ENCODE measurements at places on chromosomes 2 and 18.

GRCh38 chr2:173750353-173750801 is 214.8 kb downstream of the SP3 start:
- DNase-seq, result no peak
- H3K27ac ChIP-seq, result no peak overlapping the region
- no peak overlapping the region for H3K4me3 ChIP-seq
- H3K4me1 ChIP-seq, result no peaks in the 10 kb centered on the region

DNA sequence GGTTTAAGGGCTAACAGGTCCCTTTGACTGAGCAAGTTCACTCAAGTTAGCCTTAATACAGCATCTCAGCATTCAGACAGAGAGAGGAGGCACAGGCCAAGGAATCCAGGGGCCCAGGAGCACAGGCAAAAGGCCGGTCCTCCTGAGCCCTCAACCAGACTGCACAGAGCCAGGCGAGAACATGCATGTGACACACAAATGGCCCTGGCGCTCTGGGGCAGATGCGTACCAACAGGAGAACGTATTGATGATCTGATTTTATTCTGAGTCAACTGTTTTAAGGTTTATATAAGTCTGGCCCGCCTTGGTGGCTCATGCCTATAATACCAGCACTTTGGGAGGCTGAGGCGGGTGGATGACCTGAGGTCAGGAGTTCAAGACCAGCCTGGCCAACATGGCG is 34.9 kb downstream of the KCNIP3 start:
- H3K36me3 ChIP-seq, result no peaks in the 10 kb centered on the region
- peaks cover 6% of the 10 kb centered on the region for H3K27me3 ChIP-seq
- DNase-seq, result no peak
- H3K4me1 ChIP-seq, result no peaks in the 10 kb centered on the region
- no peak overlapping the region for H3K4me3 ChIP-seq
- no peak overlapping the region for H3K27ac ChIP-seq

- H3K27me3 ChIP-seq, result no peaks in the 10 kb centered on the region
- H3K36me3 ChIP-seq, result no peaks in the 10 kb centered on the region
- no peak overlapping the region for H3K4me3 ChIP-seq
- no peak for DNase-seq
Measured at GRCh38 chr18:52577795-52578194, 237.8 kb downstream of the DCC start.

DNA sequence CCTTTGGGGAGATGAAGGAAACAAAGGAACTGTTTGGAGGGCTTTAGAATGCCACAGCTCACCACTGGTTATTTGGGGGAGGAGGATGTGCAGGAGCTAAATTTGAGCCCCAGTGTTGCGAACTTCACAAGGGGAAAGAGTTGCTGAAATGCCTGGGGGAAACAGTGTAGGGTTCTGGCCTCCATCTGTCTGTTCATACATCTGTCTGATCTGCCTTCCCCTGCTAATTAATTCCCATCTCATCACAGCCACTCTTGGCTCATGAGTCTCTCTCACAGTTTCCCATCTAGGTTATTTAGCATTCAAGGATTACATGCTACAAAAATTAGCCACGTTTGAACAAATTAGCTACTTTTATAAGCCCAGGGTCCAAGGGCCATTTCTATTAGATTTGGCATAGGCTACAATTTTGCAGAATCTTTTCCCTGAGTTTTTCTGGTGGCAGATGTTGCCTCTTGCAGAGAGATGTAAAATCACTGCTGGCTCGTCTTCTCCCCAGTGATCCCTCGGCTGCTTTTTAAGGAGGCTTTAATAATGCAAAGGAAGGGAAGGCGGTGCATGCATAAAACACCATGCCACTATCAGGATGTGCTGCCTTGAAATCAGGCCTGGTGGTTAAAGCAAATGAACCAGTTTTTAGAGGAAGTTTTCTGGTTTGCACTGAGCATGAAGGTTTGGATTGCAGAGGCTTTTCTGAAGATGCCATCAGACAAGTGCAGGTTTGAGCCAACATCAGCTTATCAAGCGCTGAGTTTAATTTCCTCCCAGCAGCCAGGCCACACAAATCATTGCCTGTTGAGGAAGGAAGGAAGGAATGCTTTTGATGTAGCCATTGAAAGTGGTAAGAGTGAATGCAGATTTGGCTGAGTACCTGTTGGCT is 35.0 kb downstream of the ADD2 start:
- H3K27ac ChIP-seq, result no peak overlapping the region
- H3K27me3 ChIP-seq, result peaks cover 3% of the 10 kb centered on the region
- H3K4me1 ChIP-seq, result no peaks in the 10 kb centered on the region
- no peak overlapping the region for H3K4me3 ChIP-seq

- peaks cover 1% of the 10 kb centered on the region for H3K27me3 ChIP-seq
- H3K36me3 ChIP-seq, result peaks cover 4% of the 10 kb centered on the region
- no peak for DNase-seq
- H3K4me1 ChIP-seq, result no peaks in the 10 kb centered on the region
Measured at GRCh38 chr18:63331105-63331504, 11.5 kb upstream of the BCL2 start.

DNA sequence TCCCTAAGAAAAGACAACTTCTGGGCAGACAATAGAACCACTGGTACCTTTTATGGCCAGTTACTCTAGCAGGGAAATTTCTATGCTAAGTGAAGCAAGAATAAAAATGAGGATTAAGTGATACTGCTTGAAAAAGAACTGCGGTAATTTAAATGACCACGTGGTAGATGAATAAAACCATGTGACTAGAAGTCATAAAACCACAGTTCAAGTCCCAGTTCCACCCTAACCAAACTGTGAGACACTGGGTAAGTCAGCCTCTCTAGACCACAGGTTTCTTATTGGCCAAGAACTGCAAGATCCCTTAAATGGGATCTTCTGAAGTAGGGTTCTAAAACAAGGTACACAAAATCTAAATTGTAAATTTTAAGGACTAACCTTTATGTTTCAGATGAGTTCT is 12.7 kb downstream of the TMEM237 start:
- no peak overlapping the region for H3K27ac ChIP-seq
- peaks cover 1% of the 10 kb centered on the region for H3K27me3 ChIP-seq
- H3K36me3 ChIP-seq, result peaks cover 13% of the 10 kb centered on the region
- DNase-seq, result peak; percentile 3

DNA sequence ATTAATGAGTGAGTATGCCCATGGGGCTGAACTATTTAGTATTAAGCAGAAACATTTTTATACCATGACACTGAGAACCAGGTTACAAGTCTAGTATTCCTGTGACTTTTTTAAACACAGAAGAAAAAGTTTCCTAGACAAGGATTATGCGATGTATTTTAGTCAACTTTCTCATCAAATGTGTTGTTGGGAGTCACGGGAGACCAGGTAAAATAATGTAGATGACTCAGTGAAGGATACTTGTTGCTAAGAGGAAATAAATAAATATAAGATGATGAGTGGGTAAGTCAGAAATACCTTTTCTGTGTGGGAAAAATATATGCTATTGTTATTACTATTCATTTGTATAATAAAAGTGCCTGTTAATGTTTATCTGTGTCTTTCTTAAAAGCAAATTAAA is 23.4 kb downstream of the MBD5 start:
- H3K27ac ChIP-seq, result no peak overlapping the region
- H3K4me3 ChIP-seq, result no peak overlapping the region
- no peaks in the 10 kb centered on the region for H3K36me3 ChIP-seq

DNA sequence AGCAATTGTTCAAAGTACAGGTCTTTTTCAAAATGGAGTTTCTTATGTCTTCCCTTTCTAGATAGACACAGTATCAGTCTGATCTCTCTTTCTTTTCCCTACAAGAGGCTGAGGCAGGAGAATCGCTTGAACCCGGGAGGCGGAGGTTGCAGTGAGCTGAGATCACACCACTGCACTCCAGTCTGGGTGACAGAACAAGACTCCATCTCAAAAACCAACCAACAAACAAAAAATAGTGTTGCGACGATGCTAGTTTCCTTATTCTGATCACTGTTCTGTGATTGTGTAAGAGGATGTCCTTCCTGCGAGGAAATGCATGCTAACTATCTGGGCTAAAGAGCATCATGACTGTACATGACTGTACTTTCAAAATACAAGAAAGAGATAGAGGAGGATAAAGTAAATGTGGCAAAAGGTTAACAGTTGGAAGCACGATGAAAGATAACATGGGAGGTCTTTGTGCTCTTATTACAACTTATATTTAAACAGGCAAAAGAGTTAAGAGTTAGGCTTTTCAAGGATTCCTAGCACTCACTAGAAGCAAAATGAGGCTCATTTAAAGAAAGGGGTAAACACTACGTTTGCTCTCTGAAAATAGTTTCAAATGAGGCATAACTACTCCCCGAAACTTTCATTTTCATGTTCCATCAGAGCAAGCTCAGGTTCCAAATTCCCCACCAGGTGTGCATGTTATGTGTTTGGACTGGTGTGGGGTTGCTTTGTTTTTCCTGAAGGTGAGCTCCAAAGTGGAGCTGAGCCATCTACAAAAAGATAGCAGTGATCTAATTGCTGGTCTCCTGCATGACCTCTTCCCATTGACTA is 23.8 kb downstream of the SOWAHC start:
- no peak for DNase-seq
- H3K27ac ChIP-seq, result no peak overlapping the region
- H3K36me3 ChIP-seq, result no peaks in the 10 kb centered on the region
- no peak overlapping the region for H3K4me3 ChIP-seq

DNA sequence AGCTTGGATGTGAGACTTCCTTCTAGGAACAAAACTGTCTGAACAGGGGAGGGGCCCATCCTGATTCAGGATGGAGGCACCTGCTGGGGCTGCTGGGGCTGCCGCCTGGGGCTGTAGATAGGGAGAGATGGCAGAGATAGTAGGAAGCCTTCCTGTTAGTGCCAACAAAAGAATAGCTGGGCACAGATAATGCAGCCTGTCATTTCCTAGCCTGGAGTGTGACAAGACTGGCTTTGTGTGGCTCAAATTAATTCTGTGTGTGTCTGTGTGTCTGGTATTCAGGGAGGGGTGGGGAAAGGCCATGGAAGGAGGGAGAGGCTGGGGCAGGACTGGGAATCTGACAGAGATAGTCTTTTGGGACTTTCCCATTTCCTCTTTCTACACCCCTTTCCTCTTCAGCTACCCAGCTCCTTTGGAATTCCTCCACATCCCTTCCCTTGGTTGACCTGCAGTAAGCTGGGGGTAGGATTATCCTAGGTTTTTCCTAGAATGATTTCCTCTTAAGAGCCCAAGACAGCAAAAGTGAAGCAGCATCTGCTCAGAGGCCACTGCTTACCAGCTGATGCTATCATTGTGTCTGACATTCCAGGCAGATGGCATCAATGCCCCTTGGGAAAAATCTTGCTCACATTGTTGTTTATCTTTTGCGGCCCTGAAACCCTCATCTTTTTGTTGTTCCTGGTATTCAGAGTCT is 144.9 kb upstream of the LHCGR start:
- H3K27me3 ChIP-seq, result peaks cover 4% of the 10 kb centered on the region
- H3K4me1 ChIP-seq, result no peaks in the 10 kb centered on the region
- H3K27ac ChIP-seq, result no peak overlapping the region
- H3K4me3 ChIP-seq, result no peak overlapping the region
- no peaks in the 10 kb centered on the region for H3K36me3 ChIP-seq

GRCh38 chr2:24577481-24577880 is 86.4 kb downstream of the NCOA1 start:
- H3K4me1 ChIP-seq, result peaks cover 74% of the 10 kb centered on the region
- no peak for DNase-seq
- H3K4me3 ChIP-seq, result peak overlapping the region; percentile 30
- peaks cover 11% of the 10 kb centered on the region for H3K36me3 ChIP-seq
- H3K27ac ChIP-seq, result peak overlapping the region; percentile 36

DNA sequence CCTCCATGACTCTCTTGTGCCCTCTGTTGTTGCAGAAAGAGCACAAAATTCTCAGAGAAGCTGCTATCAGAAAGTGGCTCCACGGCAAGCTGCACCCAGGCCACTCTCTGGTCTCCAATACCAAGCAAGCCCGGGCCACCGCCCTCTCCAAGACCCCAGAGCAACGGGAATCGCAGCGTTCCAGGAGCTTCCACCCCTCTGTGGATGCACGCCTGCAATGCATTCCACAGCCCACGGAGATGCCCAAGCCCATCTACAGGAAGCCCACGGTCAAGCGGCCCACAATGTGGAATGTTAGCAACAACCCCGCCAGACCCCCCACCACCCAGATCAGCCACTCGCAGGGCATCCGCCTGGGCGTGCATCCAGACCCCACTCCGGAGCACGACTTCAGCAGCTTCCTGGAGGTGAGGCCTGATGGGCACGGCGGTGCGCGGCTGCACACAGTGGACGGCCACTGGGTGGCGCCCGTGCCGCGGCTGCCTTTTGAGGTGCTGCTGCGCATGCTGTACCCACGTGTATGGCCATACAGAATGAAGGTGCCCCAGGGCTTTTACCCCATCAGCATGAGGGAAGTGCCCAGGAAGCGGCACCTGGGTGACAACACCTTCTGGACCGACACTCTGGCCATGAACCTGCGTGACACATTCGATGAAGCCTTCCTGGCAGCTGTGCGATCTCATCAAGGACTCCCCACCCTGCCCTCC is 6.3 kb downstream of the ANKRD53 start:
- peaks cover 19% of the 10 kb centered on the region for H3K4me1 ChIP-seq
- H3K27ac ChIP-seq, result no peak overlapping the region
- peaks cover 24% of the 10 kb centered on the region for H3K36me3 ChIP-seq
- peak overlapping the region; percentile 65 for H3K4me3 ChIP-seq

- no peak for DNase-seq
- peak overlapping the region; percentile 45 for H3K4me3 ChIP-seq
- no peak overlapping the region for H3K27ac ChIP-seq
- no peaks in the 10 kb centered on the region for H3K36me3 ChIP-seq
- peaks cover 21% of the 10 kb centered on the region for H3K4me1 ChIP-seq
- H3K27me3 ChIP-seq, result peaks cover 8% of the 10 kb centered on the region
Measured at GRCh38 chr2:159795841-159796690, 1.9 kb downstream of the CD302 start.

DNA sequence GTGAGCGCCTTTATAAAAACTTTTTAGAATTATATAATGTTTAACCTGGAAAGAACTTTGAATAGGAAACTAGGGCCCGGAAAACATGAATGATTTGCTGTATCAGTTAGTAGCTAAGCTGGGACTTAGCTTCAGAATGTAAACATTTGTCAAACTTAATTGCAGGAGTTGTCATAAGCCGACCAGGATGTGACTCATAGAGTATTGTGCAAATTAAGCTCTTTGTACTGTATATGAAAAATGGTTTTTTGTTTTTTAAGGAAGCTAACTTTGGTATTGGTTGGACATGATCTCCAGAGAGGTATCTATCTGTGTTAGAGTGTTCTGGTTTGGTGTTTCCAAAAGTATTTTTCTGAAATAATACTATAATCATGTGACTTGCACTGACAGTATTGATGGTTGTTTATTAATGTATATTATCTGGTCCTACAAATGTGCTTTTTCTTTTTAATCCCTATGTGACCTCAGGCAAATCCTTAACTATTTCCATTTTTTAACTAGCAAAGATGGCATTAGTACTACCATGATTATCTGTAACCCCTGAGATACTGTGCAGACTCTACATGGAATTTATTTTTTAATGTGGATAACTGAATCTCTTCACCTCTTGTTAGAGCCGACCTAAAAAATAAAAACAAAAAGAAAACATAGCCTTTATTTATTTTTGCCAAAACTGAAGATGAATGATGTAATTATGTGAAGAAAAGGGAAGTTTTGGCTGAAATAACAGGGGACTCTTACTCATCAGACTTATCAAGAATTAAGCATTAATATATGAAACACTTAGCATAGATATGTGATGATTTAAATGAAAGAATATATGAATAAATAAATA is 11.7 kb downstream of the YIPF4 start:
- no peaks in the 10 kb centered on the region for H3K27me3 ChIP-seq
- H3K4me1 ChIP-seq, result peaks cover 56% of the 10 kb centered on the region
- peaks cover 10% of the 10 kb centered on the region for H3K36me3 ChIP-seq

- H3K27me3 ChIP-seq, result peaks cover 5% of the 10 kb centered on the region
- H3K27ac ChIP-seq, result no peak overlapping the region
- no peaks in the 10 kb centered on the region for H3K4me1 ChIP-seq
- DNase-seq, result no peak
Measured at GRCh38 chr18:59706499-59706898, 9.3 kb upstream of the CCBE1 start.
